ENCODE measurements at places on chromosomes 7 and 10. TPM values are rescaled to one million over a fixed set of nuclear protein-coding genes. Genes with fewer than 3 reads are reported as not detected.
A peak's percentile ranks its signal among the peaks of the same experiment; 100 is the strongest.

DNA sequence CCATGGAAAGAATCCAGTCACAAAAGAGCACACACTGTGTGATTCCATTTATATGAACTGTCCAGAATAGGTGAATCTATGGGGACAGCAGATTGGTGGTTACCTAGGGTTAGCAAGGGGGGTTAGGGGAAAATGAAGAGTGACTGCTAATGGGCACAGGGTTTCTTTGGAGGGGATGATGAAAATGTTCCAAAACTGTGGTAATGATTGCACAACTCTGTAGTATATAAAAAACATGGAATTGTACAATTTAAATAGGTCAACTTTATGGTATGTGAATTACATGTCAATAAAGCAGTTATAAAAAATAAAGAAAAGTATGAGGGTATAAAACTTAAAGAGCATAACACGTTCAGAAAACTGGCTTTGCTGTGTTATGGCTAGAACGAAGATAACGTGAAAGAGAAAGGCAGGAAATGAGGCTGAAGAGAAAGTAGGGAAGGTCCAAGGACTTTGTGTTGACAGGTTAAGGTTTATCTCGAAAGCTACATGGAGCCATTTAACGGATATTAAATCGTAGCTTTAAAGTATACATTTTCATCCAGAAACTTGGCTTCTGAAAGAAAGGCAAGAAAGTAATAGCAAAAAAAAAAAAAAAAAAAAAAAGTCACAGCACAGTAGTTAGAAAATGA lies 26.4 kb upstream of the MSS51 start:
- DNase-seq = no peak

DNA sequence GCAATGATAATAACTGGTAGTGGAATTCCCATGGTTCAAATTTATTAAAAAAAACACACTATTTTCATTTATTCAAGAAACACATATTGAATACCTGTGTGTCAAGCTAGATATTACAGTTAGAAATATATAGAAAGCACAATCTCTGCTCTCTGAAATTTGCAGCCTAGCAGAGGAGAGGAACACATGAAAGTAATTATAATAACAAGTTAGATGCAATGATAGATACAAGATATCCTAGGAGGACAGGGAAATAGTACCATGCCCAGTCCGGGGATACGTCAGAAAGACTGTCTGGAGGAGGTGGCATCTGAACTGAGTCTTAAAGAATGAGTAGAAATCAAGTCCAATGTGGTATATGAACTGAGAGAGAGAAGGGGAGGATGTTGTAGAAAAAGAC lies 485.6 kb upstream of the C7orf33 start:
- no peak for DNase-seq

EN2 gene
- total RNA-seq = not detected

DNA sequence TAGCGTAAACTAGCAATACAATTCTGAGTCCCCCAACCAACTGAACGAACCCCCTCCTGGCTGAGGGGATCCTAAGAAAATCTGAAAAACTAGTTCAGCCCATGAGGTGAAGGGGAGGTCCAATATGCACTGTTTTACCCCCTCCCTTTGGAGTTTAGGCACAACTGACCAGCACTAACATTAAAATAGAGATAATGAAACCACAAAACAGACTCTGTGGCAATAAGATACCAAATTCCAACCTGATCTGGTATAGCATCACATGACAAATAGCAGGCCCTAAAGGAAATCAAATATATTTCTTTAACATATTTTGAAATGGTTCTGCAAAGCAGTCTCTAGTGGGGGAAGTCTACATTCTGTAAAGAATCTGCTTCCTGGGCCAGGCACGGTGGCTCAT lies 522.5 kb downstream of the TYW1 start:
- no peak for DNase-seq

- DNase-seq = no peak
These were observed 100.7 kb upstream of the AFAP1L2 start for GRCh38 chr10:114504769-114505579.

TMEM229A gene
- not detected for total RNA-seq

- DNase-seq = no peak
These were observed 153.9 kb downstream of the AGMO start for GRCh38 chr7:15407910-15408309.

- no peak for DNase-seq
These were observed 66.3 kb downstream of the SHOC2 start for GRCh38 chr10:110985497-110986275.

DNA sequence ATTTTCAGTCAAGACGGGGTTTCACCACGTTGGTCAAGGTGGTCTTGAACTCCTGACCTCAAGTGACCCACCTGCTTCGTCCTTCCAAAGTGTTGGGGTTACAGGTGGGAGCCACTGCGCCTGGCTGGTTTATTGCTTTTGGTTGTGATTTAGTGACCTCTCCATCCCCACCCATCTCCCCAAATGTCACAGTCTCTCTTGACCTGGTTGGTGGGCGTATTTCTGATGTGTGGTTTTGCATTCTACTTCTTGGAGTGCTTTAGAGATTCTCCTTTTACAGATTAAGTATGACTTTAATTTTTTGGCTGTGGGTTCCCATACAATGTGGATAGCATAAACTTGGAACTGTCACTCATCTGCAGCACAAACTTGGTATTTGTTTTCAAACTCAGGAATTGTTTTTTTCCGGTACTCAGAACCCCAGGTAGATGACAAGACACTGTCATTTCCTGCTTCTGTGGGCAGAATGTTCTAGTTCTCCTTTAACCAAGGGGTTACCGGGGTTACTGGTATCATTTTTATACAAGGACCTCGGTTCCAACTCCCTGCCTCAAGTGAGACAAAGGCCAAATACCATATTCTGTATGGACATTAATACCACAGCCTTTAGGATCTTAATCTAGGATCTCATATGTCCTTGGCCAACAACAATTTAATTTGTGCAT lies 50.5 kb downstream of the MRC1 start:
- DNase-seq = no peak

GRCh38 chr10:7551950-7552716 lies 114.6 kb downstream of the ITIH5 start:
- DNase-seq = no peak

GRCh38 chr10:88983206-88983605 lies 7.4 kb upstream of the FAS start:
- no peak for DNase-seq

TRIM50 gene
- total RNA-seq = not detected

RNF148 gene
- not detected for total RNA-seq

GRCh38 chr10:51788273-51788672 lies 88.9 kb upstream of the CSTF2T start:
- no peak for DNase-seq

GRCh38 chr7:158239290-158239981 lies 348.2 kb downstream of the PTPRN2 start:
- no peak for DNase-seq

- no peak for DNase-seq
These were observed 18.8 kb upstream of the ZNF862 start for GRCh38 chr7:149819141-149819960.

HEPACAM2 gene
- total RNA-seq = not detected

ZNF467 gene
- total RNA-seq = 0.25 TPM

POU6F2 gene
- not detected for total RNA-seq

PAPSS2 gene
- 0.30 TPM for total RNA-seq

- DNase-seq = no peak
These were observed 71.4 kb upstream of the SH2B2 start for GRCh38 chr7:102215256-102215655.

- DNase-seq = peak; percentile 85
These were observed 90.1 kb upstream of the NFE2L3 start for GRCh38 chr7:26061678-26062603.

ABCB1 gene
- total RNA-seq = 4.9 TPM
